ENCODE measurements at places on chromosomes 3 and 15.

- DNase-seq = no peak
These were observed 31.0 kb downstream of the MITF start for GRCh38 chr3:69770219-69770618.

DNA sequence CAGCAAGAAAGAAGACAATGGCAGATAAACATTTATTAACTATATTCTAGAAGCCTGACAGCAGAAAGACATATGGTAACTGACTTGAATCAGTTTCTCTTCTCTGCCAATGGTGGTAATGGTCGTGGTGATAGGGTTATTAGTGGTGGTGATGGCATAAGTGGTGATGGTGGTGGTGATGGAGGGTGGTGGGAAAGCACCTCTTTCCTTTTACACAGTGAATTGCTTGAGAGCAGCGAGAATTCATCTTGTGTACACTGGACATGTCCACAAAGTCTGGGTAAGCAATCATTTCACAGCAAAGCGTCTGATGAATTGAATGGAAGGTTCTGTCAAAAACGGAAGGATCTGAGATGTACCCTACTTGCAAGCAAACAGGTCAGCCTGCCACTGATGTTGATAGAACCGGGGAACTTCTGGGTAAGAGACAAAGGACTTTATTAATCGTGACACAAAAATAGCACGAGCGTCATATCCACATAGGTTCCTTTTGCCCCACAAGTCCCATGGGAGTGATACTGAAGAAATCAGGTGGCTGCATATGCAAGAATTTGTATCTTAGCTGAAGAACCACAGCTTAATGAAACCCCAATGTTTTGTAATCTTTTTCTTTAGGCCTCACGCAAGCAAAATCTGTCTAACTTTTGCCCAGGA is 23.5 kb upstream of the TBC1D5 start:
- DNase-seq = no peak

GRCh38 chr3:70010346-70010745 is 10.8 kb downstream of the SAMMSON start:
- DNase-seq = no peak

DNA sequence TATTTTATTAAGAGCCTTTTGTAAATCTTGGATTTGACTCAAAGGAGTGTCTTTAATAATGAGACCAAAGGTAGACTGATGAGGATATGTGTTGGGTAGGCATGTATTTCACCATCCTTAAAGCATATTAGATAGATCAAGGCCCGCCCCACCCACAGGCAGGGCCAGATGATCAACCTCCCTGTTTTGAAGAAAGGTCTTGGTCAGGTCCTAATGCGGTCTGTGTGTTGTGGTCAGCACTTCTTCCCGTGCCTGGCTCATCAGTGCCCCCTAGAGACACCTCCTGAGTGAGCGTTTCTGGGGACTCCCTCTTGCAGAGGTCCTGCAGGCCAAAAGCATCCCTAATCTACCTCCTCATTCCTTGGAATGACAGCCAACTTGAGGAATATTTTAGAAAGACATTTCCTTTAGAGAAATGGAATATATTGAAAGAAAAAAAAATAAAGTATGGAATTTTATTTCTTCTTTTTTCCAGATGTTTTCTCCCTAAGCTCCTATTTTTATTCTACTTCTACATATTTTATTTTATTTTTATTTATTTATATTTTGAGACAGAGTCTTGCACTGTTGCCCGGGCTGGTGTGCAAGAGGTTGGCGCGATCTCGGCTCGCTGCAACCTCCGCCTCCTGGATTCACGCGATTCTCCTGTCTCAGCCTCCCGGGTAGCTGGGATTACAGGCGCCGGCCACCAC is 6.0 kb downstream of the TM4SF4 start:
- DNase-seq = peak; percentile 1

- DNase-seq = no peak
These were observed 43.9 kb upstream of the PARP14 start for GRCh38 chr3:122636697-122637096.

- DNase-seq = no peak
These were observed 18.0 kb upstream of the RAD18 start for GRCh38 chr3:8981296-8981695.

DNA sequence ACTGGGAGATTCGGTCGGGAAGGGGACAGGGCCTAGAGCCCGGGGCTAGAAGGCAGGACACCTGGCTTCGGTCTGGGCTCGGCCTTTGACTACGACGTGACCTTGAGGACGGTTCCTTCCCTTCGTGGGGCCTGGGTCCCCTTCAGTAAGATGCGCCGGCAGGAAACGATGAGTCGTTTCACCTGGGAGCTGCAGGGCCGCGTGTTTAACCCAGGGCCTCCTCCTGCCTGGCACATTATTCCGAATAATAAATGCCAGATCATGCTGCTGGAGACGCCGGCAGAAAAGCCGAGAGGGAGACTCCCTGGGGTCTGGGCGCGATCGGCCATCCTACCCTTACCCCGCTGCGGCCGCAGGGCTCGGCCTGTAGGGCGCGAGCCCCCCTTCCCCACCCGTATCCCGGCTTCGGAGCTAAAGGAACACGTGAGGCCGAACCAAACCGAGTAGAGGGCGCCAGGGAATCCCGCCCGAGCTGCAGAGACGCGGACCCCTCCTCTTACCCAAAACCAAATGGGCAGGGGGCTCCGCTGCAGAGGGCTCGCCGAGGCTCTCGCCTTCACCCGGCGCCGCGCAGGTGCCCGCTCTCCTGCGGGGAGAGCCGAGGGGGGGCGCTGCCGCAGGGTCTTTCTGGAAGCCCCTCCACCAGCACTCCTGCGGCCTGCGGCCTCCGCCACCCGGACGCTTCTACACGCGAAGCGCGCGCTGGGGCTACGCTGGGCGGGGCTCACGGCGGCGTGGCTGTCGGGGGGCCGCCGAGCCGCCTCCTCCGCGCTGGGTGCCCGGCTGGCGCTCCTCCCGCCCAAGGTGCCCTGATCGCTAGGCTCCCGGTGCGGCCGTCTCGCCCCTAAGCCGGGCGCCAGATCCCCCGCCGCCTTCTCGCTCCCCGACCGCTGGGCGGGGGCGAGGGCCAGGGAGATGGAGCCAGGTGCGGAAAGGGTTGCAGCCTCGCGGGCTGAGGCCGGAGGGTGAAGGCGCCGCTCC is at the start of gene BDH1:
BDH1 (minus strand) TSS at position 688 of the 981 bp plus-strand sequence. CDS start 9,525 bp downstream, outside the sequence.
- peak; percentile 54 for DNase-seq

GRCh38 chr15:62844564-62845240 is 197.8 kb upstream of the TPM1 start:
- no peak for DNase-seq

GRCh38 chr15:68957696-68958095 is 27.4 kb downstream of the SPESP1 start:
- no peak for DNase-seq

DNA sequence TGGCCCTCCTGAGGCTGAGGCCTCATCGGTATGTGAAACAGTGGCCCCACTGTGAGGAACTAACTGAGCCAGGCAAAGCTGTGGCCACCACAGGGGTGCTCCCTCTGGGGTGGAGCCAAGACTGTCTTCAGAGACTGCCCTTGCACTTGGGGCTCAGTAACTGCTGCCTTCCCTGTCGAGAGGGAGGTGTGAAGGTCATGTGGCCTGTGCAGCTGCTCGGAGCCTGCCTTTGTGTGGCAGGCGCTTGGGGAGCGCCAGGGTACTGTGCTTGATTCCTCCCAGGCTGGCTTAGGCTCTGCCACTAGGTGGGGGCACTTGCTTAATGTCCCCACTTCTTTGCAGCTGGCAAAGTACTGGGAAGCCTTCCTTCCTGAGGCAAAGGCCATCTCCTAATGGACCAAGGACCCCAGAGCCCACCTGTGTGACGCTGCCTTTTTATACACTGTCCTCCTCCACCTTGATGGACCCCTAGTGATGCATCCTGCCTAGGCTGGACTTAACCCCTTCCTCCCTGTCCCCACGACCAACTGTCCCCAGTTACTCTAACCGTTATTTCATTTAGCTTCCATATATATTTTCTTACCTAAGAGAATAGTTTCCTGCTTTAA is 14.2 kb upstream of the SNX22 start:
- no peak for DNase-seq

- DNase-seq = no peak
These were observed 226.2 kb downstream of the PDCD6IP start for GRCh38 chr3:34024447-34025240.

GRCh38 chr3:179000144-179000543 is 71.5 kb downstream of the ZMAT3 start:
- DNase-seq = no peak

DNA sequence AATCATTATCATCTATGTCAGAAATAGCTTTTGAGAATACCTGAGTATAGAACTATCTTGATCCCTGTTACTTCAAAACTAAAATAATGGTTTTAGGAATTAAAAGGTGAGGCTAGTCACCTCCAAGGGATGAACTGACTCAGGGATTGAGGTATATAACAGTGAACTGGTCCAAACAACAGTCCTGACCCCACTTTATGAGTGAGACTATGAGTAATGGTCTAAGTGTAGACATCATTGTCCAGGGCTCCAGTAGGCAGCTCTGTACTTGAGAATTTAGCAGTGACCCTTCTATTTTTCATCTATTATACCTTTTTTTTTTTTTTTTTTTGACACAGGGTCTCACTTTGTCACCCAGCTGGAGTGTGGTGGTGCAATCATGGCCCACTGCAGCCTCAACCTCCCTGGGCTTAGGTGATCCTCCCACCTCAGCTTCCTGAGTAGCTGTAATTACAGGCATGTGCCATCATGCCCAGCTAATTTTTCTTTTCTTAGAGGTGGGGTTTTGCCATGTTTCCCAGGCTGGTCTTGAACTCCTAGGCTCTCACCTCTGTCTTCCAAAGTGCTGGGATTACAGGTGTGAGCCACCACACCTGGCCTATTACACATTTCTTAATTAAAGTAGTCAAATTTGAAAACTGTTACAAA is 36.3 kb downstream of the MLH1 start:
- DNase-seq = no peak

DNA sequence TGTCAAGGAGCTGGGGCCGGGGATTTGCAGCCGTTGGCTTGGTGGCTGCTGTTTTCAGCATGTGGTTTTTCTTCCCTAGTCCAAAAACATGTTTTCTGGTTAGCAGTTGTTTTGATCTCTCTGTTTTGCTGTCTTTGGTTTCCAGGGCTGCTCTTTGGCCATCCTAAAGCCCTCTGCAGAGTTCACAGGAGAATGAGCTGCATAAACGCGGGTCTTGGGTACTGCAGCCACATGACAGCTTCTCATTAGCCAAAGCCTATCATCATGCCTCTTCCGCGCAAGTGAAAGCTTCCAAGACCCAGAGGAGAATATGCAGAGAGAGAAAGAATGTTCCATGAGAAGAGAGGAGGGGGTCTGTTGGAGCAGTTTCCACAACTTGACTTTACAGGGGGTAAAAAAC is 138.5 kb downstream of the NTRK3 start:
- DNase-seq = no peak

GRCh38 chr3:54706738-54707137 is 221.1 kb downstream of the LRTM1 start:
- no peak for DNase-seq

GRCh38 chr3:170835336-170835735 is 34.7 kb downstream of the RPL22L1 start:
- DNase-seq = no peak

- no peak for DNase-seq
These were observed 457.0 kb upstream of the ALCAM start for GRCh38 chr3:104909721-104910120.

GRCh38 chr3:188721990-188722389 is 449.8 kb upstream of the TPRG1 start:
- no peak for DNase-seq

GRCh38 chr3:147875498-147875897 is 466.3 kb downstream of the ZIC1 start:
- no peak for DNase-seq

- DNase-seq = no peak
These were observed 28.0 kb downstream of the GLDN start for GRCh38 chr15:51369451-51369761.

- DNase-seq = no peak
These were observed 143.3 kb upstream of the GMNC start for GRCh38 chr3:191005790-191006189.
